ENCODE measurements at places on chromosomes 5 and 9.

GRCh38 chr9:114607671-114608524 is 3.2 kb upstream of the TMEM268 start:
- DNase-seq: no peak

DNA sequence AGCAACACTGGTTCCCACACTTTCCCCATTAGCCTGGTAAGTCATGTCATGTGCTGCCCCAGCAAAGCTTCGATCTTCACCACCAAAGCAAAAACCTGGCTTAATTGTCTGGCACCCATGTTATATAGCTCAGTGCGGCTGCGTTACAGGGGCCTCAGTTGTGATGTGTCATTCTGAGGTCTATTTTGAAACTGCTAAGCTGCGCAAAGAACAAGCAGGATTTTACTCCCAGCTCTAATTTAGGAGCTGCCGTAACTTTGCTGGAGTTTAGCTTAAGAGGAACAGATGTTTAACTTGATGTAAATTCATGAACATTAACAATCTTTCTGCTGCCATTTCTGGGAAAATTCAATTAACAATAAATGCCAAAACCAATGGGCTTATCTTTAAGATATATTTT is 274.1 kb downstream of the HSPA4 start:
- DNase-seq: no peak

- DNase-seq: no peak
Observed at GRCh38 chr9:88390371-88390990, 2.2 kb downstream of the SPIN1 start.

GRCh38 chr5:75006865-75007822 is 45.2 kb downstream of the GCNT4 start:
- DNase-seq: no peak

- no peak for DNase-seq
Observed at GRCh38 chr5:2696156-2696807, 55.2 kb downstream of the IRX2 start.

DNA sequence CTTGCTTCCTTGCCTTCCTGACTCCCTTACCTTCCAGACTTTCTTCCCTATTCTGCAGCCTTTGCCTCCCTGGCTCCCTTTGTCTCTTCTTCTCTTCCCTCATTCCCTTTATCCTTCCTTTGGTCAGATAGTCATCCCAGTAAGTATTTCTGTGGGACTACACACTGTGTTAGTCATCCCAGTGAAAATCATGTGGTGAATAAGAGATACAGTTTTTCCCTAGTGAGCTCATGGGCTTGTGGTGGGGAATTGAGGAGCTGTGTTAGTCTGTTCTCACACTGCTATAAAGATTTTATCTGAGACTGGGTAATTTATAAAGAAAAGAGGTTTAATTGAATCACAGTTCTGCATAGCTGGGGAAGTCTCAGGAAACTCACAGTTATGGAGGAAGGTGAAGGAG is 109.8 kb upstream of the EDIL3 start:
- no peak for DNase-seq

- no peak for DNase-seq
Observed at GRCh38 chr9:94881940-94882339, 155.4 kb downstream of the AOPEP start.

DNA sequence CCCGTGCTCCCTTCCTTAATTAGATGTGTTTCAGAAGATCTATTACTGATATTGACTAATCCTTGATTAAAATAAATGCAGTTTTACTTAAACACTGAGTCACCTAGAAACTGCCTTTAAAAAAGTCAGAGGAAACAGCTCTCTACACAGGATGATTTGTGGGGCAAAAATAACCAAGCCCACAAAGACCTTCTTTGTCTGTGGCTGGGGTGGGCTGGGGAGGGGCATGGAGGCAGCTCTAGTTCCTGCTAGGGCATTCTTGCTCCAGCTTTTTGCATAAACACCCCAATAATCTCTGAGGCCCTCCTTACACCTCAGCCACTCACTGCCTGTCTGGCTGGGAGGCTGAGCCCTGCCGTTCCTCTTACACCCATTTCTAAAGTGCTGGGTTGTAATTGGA is 227.6 kb upstream of the DAP start:
- no peak for DNase-seq

- DNase-seq: no peak
Observed at GRCh38 chr9:124357721-124358361, 57.4 kb downstream of the PSMB7 start.

DNA sequence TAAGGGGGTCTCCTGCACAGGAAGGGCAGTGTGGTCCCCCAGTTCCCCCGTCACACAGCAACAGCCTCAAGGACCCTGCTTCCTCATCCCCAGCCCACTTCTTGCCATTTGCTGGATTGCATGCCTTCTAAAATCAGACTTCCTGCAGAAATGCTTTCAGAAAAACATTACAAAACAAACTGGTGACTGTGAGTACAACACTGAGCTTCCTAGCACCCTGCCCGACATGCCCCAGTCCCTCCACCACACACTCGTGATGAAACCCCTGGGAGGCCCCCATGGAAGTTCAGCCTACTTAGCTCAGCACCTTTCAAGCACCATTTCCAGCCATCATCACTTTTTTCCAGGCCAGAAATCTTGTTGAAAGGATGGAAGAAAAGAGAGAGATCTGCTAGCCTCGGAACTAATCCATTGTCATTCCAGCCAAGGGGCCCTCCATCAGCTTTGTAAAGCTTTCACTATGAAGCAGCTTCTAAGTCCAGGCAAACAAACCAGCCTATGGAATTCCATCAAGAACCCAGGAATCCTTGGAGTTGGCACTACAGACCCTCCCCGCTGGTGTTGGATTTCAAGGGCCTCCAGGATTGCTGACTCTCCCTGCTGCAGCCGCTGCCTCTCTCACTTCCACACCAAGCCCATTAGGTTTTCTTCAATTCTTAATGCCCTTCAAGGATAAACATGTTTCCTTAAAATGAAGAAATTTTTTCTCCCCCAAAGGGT is 114.6 kb downstream of the C5orf15 start:
- no peak for DNase-seq

DNA sequence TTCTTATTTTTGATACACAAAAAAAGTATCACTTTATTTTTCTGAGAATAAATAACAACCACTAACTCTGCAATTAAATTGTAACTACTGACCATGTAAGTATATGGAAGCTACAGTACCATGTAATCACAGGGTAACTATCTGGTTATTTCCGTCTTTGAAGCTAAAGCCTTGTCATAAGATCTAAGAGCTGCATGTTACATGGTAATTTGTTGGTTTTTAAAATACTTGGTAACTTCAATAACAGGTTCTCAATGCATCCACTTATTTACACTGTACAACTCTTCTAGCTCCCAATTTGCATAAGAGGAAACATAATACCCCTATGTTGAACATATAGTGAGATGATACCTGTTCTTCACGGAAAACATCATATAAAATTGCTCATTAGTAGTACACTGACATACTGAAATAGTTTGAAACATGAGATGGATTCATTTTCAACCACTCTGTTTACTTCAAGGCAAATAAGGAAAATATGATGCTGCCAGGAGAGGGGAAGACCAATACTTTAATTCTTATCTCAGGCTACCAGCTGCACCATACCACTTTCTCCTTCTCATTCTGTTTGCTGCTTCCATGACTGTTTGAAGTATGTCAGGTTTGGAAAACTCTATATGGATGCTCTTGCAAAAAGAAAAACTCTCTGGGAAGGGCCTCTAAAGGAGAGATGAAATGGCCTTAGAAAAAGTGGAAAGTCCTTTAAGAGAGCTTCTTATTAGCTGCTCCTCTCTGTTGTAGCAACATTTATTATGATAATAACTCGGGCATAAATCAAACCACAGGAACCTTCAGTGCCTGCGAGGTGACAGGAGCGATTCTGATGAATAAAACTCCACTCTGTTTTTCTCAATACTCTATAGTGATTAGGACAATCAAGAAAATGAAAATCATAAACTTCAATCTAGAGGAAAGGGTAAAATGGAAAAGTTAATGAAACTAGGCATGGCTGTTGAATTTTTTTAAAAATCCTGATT is 150.2 kb downstream of the KIAA0825 start:
- DNase-seq: peak; percentile 15

DNA sequence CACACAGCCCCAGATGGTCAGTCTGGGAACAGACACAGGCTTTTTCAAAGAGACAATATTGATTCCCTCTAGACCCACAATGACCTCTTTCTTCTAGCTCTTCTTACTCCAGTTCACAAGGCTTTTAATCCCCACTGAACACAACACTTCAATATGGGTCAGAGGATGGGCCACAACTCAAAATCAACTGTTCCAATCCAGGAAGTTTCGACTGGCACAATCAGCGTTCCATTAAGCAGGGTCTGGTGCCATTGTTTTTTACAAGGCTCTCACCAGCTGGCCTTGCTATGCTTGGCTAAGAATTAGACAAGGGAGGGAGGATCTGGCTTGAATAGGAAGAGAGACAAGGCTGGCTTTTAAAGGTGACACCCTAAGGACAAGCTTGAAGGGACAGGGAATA is 199.4 kb upstream of the SLC24A2 start:
- peak; percentile 21 for DNase-seq

DNA sequence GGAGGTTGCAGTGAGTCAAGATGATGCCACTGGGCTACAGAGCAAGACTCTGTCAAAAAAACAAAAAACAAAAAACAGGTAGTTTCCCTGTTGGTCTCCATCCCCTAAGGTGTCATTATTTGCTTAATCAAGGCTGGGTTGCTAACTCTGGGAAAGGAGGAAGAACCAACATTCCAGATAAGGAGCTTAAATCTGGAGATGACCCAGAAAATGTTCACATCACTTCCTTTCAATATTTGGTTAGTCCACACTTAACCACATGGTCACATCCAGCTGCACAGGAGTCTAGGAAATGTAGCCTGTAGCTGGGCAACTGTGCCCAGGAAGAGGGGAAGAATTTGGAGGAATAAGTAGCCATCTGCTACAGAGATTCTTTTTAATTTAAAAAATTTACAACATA is 25.9 kb upstream of the MEGF9 start:
- DNase-seq: no peak

DNA sequence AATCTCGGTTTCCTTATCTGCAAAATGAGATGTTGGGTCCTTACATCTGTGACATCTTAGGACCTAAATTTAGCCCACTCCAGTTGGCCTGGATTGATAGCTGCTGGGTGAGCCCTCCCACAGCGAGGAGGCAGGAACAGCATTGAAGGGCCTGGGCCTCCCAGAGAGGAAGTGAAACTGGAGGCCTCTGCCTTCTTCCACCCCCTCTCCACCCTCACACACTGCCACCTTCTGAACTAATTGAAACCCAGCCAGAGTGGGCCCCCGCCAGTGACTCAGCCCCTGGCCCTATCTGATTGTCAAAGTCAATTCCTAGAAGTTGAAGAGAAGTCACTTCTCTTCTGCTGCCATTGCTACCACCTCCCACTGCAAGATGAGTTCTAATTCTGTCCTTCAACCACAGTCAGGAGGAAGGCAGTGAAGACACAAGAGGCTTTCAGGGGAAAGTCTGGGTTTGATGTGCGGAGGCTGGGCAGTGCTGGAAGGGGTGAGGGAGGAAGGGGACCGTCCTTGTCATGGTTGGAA is 55.2 kb upstream of the NEK6 start:
- DNase-seq: no peak

DNA sequence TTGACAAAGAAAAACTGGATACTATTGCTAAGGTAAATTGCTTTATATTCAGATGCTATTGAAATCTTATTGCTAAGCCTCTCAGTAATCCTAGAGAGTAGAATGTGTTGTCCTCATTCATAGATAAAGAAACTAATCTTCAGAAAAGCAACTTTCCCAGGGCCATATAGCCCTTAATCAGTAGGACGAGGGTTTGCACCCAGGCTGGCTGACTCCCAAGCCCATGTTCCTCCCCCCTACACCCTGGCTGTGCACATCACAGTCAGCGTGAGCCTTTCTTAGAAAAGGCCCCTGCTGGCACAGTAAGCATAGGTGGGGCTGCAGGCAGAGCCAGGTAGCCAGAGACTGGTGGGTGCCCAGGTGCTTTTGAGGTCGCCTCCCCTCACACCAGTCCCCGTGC is 15.8 kb upstream of the GLIPR2 start:
- DNase-seq: no peak

GRCh38 chr9:127637322-127637847 is 25.3 kb downstream of the STXBP1 start:
- no peak for DNase-seq

GRCh38 chr5:162668926-162669325 is 601.4 kb downstream of the GABRG2 start:
- no peak for DNase-seq

GRCh38 chr9:133579601-133580418 is 29.4 kb downstream of the FAM163B start:
- DNase-seq: no peak

GRCh38 chr9:113463418-113464285 is at the start of gene RGS3:
TSS of gene RGS3 (plus strand) at chr9:113463727. CDS start at chr9:113463803, 76 bp downstream.
- peak; percentile 82 for DNase-seq

DNA sequence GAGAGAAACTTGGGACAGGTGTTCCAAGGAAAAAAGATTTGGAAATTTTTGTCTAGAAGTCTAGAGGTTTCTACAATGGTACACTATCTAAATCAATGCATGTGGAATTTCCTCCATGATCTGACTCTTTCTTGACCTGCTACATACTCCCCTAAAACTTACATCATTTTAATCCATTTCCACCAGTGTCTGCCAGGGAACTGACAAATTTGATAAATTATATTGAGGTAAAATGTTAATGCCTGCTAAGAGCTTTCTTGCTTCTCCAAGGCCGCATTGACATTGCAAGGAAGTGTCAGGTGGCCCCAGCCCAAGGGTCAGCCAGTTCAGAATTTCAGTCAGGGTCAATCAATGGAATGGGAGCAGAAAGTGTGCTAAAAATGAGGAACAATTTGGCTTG is 163.4 kb upstream of the FBXL17 start:
- no peak for DNase-seq

GRCh38 chr5:78500028-78500427 is 139.6 kb downstream of the SCAMP1 start:
- no peak for DNase-seq

- no peak for DNase-seq
Observed at GRCh38 chr5:15587916-15588315, 87.9 kb downstream of the FBXL7 start.

GRCh38 chr5:178394074-178394473 is 161.5 kb upstream of the PHYKPL start:
- no peak for DNase-seq

GRCh38 chr5:169848271-169848670 is 132.0 kb downstream of the INSYN2B start:
- DNase-seq: no peak

- DNase-seq: no peak
Observed at GRCh38 chr9:98974554-98974953, 30.8 kb downstream of the COL15A1 start.

DNA sequence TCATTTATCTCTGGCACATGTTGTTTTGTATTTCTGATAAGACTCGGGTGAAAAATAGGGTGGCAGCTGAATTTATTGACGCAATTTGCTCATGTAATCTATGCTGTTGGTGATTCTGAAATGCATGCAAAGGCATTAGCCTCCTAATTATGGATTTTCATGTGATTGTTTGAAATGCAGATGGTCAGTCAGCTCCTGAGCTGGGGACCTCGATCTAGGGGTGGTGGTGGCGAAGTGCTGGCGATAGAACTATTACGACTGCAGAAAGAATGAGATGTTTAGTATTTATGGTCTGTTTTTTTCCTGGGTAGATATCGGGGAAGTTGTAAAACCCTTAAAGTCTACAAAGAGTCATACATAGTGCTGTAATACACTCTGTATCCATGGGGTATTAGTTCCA is 88.6 kb downstream of the SLC28A3 start:
- no peak for DNase-seq

All from NCI-H146 (cell line).